ENCODE measurements at places on chromosomes 5 and 9.

DNA sequence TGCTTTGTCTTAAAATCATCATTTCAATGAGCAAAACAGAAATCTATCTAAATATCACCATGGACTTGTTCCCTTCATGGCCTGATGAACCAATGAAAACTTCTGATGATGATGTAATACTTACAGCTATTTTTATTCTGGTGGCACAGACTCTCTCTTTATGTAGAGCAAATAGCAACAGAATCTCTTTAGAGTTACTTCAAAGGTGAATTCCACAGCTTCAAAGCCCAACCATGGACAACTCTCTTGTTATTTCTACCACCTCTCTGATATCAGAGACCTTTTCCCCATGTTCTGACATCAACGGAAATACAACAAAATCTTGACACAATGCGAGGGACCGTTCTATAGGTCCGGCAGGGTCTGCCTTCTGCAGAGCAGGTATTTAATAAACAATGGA, 70.1 kb downstream of the RETREG1 start:
- DNase-seq: no peak

DNA sequence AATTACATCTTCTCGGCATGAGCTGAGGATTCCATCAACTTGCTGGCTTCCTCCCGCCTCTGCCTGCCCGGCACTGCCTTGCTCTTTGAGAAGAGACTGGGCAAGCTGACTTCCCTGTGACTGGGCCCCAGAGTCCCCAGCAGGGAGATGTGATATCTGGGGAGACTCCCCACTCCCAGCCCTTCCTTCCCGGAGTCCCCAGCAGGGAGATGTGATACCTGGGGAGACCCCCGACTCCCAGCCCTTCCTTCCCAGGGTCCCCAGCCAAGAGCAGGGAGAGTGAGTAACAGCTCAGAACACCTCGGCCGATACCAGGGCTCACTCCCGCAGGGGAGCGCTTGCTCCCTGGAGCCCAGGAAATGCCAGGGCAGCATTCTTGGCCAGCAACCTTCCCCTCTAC, 90.1 kb upstream of the NEURL1B start:
- DNase-seq: no peak

DNA sequence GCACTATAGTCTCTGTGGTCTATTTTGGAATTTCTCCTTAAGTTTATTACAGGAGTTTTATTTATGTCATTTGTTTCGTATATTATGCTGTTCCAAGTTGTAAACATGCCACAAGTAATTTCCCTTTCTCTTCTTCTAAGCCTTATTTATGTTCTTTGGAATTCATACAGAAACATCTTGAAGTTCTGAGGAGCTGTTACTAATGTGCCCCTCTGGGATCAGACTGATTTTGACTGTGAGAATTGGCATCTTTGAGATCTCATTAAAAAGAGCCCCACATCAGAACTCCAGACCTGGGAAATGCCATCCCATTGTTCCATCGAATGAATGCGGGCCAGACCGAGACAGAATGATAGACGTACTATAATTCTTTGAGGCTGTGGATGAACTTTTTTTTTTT, 138.8 kb upstream of the CD180 start:
- no peak for DNase-seq

GRCh38 chr5:146039420-146039819, 66.0 kb downstream of the PLAC8L1 start:
- no peak for DNase-seq

DNA sequence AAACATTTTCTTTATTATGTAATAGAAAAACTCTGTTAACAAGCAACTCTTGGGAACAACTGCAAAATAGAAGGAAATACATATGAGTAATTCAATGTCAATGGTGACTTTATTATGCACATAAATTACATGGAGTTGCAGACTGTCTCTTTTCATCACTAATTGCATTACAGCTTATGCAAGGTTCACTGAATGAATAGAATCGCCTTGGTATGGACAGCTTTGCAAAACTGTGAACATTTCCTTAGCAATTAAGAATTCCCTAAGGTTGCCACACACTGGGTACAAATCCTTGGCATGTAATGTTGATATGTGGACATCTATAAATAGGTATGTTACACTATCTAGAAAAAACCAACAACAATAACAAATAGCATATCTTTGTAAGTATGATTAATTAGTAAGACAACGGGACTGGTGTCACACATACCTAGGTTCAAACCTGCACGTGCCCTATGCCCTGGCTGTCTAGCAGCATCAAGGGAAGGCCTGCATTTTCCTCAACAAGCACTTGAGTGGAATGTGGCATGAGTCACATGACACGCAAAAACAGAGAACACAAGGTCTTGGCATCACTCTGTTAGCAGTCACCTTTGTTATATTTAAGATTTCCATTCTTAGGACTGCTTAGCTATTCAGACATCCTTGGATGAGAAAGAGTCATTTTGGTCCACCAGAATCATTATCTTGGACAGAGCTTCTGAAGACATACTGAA, 263.9 kb downstream of the CTNND2 start:
- DNase-seq: no peak

GRCh38 chr5:108661024-108661423, 86.7 kb upstream of the FER start:
- DNase-seq: no peak

- DNase-seq: no peak
Observed at GRCh38 chr9:130255631-130256134, 9.9 kb upstream of the HMCN2 start.
